ENCODE measurements at places on chromosomes 12 and 14.

DNA sequence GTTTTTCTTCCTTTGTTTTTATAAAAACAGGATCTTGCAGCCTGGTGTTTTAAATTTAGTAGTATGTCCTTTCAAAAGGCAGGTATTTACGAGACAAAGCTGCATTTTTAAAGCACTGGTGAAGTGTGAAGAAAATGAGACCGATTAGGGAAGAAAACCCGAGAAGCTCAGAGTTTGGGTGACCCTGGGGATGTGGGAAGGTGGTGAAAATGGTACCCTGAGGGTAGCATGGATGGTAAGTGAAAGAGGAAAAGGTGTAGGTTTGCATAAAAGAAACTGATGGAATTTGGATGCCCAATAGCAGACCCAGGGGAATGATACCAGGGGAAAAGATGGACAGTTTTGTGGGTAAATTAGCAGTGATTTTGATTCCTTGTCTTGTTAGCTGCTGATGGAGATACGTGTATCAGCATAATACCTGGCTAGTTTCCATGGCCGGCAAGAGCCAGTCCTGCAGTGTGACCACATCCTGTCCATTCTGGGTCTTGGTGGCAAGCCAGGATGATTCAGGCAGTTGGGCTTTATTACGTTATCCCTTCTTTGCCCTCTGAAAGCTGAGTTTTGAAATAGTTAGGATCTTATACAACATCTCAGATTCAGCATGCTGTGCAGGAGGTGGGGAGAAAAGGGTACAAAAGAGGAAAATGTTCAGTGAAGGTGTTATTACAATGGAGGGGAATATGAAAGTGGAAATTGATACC, 8.9 kb downstream of the BICD1 start:
- no peak for DNase-seq

DNA sequence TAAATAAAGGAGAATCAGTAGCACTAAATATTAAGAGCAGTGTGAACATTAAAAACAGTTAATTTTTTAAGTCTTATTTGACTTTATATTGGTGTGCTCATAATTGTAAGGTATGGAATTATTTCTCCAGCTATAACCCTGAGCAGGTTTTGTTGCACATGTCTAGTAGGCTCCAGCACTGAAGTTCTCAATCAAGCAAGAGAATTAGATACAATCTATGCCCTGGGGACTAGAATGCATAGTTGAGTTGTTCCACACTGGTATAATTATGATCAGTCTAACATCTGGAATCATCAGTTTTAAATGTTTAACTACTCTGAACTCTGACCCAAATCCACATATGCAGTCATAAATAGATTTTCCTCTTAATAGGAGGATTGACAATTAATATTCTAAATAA, 257.8 kb upstream of the ARHGAP5 start:
- DNase-seq = no peak

GRCh38 chr14:91985521-91986255, 38.2 kb upstream of the FBLN5 start:
- no peak for DNase-seq

DNA sequence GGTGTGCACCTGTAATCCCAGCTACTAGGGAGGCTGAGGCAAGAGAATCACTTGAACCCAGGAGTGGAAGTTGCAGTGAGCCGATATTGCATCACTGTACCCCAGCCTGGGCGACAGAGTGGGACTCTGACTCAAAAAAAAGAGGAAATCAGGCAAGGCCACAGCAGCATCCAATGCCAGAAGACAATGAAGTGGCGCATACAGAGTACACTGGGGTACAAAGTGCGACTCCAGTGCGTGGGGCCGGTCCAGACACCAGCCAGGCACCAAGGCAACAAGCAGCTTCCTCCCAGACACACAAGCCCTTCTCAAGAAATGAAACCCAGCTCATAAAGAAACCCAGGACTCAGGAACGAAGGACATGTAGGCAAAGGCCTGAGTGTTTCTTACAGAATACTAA, 28.2 kb downstream of the TTC7B start:
- no peak for DNase-seq

- no peak for DNase-seq
Measured at GRCh38 chr12:33586576-33586975, 147.0 kb upstream of the SYT10 start.

- DNase-seq = no peak
Measured at GRCh38 chr12:96375170-96375569, 25.1 kb downstream of the CDK17 start.

- DNase-seq = no peak
Measured at GRCh38 chr14:49863487-49864281, 11.1 kb upstream of the NEMF start.

DNA sequence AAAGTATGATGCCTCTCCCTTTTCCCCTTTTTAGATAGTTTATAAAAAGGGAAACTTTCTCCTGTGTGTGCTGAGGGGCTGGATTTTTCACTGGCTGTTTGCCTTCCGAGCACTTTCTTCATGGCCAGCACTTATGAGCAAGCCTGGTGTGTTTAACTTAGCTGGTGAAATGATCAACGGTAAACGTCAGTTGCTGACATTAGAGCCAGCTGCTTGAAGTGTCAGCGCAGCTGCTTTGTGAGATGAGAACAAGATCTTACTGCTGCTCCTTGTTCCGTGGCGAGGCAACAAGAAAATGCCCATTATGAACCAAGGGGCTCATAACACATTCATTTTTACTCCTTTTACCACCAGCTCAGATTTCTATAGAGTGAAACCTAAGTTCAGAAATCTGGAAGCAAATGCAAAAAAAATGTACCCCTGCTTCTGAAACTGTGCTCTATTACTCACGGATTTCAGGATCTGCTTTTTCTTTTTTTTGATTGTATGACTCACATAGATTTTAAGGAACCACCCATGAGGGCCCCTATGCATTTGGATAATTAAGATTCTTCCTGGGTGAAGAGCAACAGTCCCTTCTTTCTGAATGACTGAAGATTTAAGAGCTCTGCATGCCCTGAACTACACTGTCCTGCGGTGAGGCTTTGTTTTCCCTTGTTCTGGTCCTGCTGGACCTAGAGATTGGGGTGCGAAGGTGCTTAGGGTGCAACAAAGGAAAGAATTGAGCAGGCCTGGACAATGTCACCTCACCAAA, 74.3 kb upstream of the CPM start:
- DNase-seq = no peak

GRCh38 chr12:91311081-91311480, 128.5 kb upstream of the DCN start:
- no peak for DNase-seq

DNA sequence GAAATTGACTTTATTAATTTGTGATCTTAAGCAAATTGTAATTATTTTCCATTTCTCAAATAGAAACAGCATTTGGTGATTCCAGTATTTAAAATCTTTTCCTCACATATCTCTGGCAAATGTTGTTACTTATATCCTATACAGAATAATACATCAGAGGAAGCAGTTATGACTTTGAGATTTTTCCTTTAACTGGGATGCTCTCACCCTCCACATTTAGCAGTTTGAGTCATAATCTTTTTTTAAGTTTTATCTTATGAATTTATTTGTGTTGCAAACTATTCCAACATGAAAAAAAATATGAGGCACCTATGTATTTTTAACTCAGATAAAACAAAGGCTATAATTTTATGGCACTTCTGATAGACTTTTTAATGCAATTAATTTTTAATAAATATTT, 311.8 kb downstream of the TMTC2 start:
- DNase-seq = no peak

- DNase-seq = no peak
Measured at GRCh38 chr12:114668886-114669288, 15.1 kb downstream of the TBX3 start.

- DNase-seq = no peak
Measured at GRCh38 chr12:54053751-54054741, at the start of gene HOXC4. HOXC4 (plus strand) TSS chr12:54053835; CDS start chr12:54053923, 88 bp downstream.

- no peak for DNase-seq
Measured at GRCh38 chr12:119868992-119869391, 8.1 kb downstream of the CIT start.

DNA sequence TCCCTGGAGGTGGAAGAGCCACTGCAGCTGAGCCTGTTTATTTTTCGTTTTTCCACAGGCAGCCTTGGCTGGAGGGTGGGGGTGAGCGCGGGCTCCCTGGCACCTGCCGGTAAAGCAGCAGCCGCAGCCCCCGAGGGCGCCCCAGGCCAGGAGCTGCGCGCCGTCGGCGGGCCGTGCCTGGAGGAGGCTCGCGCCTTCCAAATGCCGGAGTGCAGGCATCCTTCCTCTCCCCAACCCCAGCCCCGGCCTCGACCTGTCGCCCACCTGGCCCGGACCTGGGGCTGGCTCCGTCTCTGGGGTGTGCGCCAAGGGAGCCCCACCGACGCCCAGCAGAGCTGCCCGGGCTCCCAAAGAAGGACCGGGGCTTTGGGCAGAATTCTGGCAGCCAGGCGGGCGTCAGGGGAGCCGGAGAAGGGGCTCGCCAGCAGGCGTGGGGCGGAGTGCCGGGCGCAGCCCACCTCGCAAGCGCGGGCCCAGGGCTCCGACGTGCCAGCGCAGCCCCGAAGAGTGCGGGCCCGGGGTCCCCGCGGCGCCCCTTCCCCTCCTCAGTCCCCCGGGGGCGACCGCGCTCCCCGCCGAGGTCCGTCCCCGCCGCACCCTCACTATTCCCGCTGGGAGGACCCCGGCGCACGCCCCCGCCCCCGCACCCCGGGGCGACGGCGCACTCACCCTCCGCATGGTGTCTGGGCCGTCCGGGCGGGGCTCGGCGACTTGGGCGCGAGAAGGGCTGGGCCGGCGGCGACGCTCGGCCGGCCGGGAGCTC, 130.3 kb downstream of the NDUFA12 start:
- DNase-seq = no peak

- DNase-seq = no peak
Measured at GRCh38 chr12:1927051-1927680, 8.7 kb upstream of the CACNA2D4 start.

- DNase-seq = no peak
Measured at GRCh38 chr14:24074625-24075484, 3.5 kb downstream of the CPNE6 start.

GRCh38 chr14:53953828-53954550, 2.6 kb downstream of the BMP4 start:
- DNase-seq = no peak

- DNase-seq = no peak
Measured at GRCh38 chr14:100295376-100296105, 10.7 kb downstream of the SLC25A29 start.

- DNase-seq = peak; percentile 92
Measured at GRCh38 chr12:118376089-118377020, at the start of gene SUDS3. SUDS3 (plus strand) TSS chr12:118376555; CDS start chr12:118376692, 137 bp downstream.
